ENCODE measurements at places on chromosomes 7 and 10.

DNA sequence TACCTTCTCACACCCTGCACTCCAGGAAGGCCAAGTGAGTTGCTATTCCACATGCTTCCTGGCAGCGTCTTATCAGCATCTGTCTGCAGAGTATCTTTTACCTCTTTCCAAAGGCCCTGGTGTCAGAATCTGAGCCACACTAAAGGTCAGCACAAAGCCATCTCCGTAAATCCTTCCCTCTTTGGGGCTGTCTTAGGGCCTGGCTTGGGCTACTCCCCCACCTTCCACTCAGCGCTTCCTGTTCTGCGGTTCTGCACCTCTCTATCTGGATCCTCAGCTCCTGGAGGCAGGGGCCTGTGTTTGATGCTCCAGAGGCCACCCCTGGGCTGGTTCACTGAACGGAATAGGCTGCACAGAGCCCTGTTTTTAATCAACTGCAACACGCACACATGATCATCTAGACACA is 334.8 kb upstream of the GALNT17 start:
- no peak for DNase-seq

DNA sequence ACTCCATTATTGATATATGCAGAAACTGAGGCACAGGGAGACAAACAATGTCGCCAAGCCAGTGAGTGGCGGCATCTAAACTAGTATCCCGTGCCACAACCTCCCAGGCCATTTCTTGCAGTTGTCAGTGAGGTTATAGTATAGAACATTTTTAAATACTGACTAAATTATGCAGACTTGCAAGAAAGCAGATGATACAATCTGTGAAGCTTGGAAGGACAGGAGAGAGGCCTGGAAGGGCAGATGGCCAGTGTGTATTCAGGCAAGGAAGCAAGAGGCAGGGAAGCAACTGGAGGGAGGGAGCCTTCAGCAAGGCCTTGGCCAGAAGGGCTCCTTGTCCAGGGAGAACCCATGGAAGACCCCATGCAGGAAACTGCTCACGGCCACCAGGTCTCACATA is 110.3 kb upstream of the APBB1IP start:
- DNase-seq = no peak

DNA sequence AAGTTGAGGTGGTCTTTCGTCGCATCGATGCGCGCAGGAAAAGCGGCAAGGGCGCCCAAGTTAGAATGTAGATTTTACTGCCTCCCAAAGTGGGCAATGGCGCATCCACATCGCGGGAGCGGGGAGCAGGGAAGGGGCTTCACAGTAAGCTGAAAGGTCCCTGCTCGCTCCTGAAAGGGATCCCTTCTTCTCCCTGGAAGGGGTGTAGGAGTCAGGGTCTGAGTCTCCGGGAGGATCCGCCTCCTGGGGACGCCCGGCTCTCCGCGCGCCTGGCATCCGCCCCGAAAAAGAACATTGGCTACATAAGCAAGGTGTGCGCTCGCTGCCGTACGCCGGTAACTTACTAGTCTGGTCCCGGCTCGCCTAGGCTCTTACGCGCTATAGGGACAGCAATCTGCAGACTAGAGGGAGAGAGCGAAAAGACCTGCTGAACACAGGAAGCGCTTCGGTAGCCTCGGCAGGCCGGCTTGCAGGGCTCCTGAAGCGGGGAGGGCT is 804 bp downstream of the UNC5B start:
- no peak for DNase-seq

DNA sequence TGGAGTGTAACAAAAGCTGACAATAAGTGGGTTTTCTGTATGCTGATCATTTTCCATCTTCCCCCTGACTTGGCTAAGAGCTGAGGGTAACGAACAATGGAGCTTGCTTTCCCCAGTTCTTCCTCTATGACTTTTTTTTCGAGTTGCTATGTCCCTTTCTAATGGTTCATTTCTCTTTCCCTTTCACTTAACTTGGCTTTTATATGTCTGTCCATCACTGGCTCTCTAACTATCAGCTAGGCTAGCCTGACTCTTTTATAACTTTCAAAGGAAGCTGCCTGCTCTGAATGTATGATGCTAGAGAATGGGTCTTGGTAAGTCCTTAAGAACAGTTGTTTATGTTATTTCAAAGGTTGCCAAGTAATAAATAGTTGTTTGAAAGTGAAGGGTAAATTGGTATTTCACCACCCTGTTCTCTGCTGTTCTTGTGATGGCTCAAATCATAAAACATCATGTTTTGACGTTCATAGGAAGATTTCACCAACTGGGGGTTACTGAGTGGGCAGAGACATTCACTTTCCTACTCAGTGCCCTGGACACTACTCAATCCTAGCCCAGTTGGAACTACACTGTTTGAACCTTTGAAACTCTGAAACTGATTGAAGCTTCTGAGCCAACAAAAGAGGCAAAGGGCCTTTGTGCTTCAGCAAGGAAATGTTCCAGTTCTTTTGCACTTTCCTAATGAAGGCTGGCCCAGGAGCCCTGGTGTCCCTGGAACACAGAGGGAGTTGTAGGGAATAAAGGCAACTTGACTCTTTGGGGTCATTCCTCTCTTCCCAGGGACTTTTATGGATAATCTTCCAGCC is 85.4 kb upstream of the PHYHIPL start:
- DNase-seq = no peak

GRCh38 chr7:80941208-80941758 is 22.4 kb upstream of the SEMA3C start:
- DNase-seq = no peak

- DNase-seq = no peak
Observed at GRCh38 chr7:108605559-108606201, 36.0 kb downstream of the DNAJB9 start.

GRCh38 chr7:134856691-134857090 is 77.3 kb downstream of the CALD1 start:
- no peak for DNase-seq
